Stimulated activated CD8-positive, alpha-beta memory T cell treated with anti-CD3 and anti-CD28 coated beads, Interleukin-7, amount 100 ng/mL, for 48 hours (primary cell): ENCODE measurements at places on chromosomes 1 and 21.

- no peak for DNase-seq
Observed at GRCh38 chr1:84163123-84163931, 19.3 kb downstream of the PRKACB start.

GRCh38 chr1:203505526-203506204 lies 11.7 kb downstream of the OPTC start:
- DNase-seq: no peak

GRCh38 chr1:8870616-8871538 lies 7.6 kb downstream of the ENO1 start:
- DNase-seq: no peak

DNA sequence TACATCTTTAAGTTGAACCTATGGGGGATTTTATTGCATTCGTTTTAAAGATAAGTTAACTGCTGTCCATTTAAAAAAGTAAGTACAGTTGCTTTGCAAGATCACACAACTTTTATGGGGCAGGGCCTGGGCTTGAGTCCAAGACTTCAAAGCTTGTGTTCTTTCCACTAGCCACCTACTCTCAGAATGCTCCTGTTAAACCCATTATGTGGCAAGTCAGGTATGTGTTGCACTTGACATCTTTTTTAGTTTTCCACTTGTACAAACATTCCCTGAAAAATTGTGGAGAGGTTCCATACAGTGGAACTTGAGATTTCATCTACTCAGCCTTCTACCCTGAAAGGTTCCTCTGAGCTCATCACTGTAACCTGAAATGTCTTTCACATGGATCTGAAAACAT lies 235.5 kb upstream of the SGIP1 start:
- DNase-seq: no peak

GRCh38 chr21:27480841-27481261 lies 514.0 kb upstream of the ADAMTS5 start:
- DNase-seq: no peak

- no peak for DNase-seq
Observed at GRCh38 chr1:33321178-33321577, 280 bp upstream of the A3GALT2 start.

- DNase-seq: no peak
Observed at GRCh38 chr1:156805766-156806511, 10.7 kb downstream of the SH2D2A start.

GRCh38 chr1:91014475-91014874 lies 7.4 kb downstream of the ZNF644 start:
- no peak for DNase-seq

DNA sequence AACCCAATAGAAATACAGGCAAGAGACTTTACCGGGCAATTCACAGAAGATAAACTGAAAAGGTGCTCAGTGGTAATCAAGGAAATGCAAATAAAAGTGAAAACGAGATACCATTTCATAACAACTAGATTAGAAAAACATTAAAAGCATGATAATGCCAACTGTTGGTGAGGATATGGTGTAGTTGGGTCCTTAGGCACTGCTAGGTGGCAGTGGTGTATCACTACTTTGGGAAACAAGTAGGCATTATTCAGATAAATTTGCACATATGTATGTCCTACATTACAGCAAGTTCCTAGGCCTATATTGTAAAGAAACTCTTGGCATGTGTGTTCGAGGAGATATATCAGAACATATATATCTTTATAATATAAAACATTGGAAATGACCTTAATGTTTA lies 31.0 kb downstream of the AZIN2 start:
- no peak for DNase-seq

GRCh38 chr21:42623694-42624093 lies 29.7 kb upstream of the PDE9A start:
- no peak for DNase-seq

GRCh38 chr1:114002492-114003239 lies 23.4 kb downstream of the OLFML3 start:
- no peak for DNase-seq

DNA sequence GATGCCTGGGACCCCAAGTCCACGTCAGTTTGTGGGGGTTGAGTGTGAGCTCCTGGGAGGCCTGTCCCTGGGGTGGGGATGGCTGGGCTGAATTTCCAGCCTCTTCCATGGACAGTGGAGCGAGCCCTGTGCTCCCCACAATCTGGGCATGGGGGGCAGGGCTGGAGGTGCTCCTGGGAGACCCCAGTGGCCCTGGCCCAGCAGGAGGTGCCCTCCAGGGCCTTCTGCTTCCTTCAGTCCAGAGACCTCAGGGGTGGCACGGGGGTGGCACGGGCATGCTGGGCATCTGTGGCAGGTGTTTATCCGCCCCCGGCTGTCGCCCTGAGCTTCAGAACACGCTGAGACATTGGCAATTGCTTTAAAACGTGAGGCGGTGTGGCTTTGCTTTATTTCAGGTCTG lies 40.9 kb downstream of the MORN1 start:
- no peak for DNase-seq

DNA sequence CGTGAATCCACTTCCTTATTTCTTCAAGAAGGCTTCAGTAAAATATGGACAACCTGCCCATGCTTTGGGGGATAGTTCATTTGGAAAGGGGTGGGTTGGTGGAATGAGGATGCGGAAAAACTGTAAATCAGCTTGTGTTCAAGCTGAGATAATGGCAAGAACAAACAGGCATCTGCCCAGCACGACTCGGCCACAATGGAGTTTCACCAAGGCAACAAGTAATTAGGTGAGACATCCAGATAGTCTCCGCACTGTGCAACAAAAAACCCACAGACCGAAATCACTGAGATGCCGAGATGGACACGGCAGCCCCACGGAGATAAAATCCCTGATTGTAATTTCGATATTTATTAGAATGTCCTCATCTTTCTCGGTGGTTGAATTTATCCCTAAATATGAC lies 455.2 kb downstream of the AJAP1 start:
- no peak for DNase-seq

- DNase-seq: no peak
Observed at GRCh38 chr21:28336314-28336713, 656.4 kb downstream of the LTN1 start.

- no peak for DNase-seq
Observed at GRCh38 chr1:226526801-226527595, 21.6 kb upstream of the STUM start.

- DNase-seq: no peak
Observed at GRCh38 chr21:34574601-34575529, 40.0 kb downstream of the RCAN1 start.

- DNase-seq: no peak
Observed at GRCh38 chr1:161008869-161009510, 12.0 kb downstream of the F11R start.

- DNase-seq: no peak
Observed at GRCh38 chr1:31095985-31096384, 30.5 kb upstream of the PUM1 start.

DNA sequence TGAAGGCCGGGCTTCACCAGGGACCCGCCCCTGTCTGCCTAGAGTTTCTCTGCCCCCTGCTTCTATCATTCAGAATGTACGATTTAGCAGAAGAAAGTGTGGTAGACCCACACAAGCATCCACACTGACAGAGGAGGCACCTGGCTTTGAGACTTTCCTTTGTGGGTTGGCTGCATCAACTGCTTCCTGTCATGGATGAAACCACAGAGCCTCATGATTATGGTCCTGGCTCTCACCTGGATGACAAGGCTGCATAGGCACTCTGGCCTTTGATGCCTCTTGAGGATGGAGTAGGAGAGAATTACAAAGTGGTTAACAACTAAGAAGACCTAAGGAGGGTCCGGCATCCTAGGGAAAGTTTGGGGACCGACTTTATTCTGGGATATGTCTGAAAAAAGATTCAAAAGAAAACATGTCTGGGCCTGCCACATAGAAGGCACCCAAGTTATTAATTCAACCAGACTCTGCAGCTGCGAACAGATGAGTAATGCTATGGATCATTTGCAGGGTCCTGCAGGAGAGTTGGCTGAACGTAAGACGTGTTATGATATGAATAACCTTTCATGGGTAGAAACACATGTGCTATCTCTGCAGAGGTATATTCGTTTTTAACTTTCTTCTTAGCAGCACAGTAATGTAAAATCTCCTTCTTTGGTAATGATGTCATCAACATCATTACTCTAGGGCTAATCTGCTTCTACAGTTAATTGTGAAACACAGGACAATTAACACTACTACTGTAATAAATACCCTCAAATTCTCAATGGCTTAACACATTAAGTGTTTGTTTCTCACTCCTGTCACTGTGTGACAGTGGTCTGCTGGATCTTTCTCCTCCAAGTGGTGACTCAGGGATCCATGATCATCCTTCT lies 136.2 kb downstream of the SLC35F3 start:
- DNase-seq: no peak

- DNase-seq: no peak
Observed at GRCh38 chr21:41678016-41678923, 88.6 kb downstream of the RIPK4 start.

DNA sequence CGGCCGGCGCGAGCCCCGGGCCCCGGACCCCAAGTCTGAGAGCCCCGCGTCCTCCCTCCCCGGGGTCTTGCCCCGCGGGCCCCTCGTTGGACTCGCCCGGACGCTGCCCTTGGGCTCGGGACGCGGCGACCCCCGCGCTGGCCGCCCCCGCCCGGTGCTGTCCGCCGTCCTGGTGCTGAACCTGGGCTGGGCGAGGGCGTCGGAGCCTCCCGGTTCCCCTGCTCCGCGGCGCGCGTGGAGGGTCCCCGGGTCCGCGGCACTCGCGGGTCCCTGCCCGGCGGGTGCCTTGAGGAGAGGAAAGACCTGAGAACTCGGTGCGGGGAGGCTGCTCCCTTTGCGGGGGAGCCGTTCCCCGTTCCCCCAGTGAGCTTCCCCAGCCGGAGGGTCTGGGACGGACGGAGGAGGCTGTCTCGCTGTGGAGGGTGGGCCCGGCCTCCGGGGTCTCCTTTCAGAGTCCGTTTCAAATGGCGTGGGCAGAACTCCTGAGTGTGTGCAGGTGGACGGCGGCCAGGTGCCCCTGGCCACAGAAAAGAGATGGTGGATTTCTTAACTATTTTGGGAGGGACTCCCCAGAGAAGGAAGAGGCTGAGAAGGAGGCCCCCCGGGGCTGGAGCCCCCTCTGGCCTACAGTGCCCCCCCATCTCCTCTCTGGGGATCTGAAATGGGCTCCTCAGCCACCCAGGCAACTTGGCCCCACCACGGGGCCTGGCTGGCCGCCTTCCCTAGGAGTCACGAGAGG lies 595 bp downstream of the GABRD start:
- no peak for DNase-seq

- DNase-seq: no peak
Observed at GRCh38 chr1:37851782-37852210, 7.6 kb downstream of the MTF1 start.

DNA sequence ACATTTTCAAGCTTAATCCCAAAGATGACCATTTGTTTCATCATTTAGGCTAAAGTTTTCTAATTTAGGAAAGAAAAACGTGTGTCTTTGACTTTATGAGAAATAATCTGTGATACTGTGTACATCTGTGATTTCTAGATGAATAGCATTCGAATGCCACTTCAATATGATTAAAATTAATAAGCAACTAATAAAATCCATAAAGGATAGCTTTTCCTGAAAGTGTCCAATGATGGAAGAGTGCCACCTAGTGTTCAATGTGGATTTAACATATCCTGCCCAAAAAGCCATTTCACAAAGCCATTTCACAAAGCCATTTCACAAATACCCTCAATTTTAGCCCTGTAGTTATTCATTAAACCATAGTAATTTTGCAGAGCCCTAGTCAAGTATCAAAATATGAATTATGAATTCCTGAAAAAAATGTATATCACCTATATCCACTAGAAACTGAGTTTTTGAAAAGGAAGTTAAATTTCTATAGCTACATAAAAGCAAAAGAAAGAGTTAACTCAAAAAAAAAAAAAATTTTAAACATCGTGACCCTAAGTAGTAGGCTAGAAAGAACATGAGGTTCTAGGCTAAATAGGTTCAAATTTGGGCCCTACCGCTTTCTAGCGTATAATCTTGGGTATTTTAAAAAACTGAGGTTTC lies 19.1 kb downstream of the NME7 start:
- no peak for DNase-seq

- DNase-seq: no peak
Observed at GRCh38 chr1:221832151-221832550, 90.3 kb upstream of the DUSP10 start.

DNA sequence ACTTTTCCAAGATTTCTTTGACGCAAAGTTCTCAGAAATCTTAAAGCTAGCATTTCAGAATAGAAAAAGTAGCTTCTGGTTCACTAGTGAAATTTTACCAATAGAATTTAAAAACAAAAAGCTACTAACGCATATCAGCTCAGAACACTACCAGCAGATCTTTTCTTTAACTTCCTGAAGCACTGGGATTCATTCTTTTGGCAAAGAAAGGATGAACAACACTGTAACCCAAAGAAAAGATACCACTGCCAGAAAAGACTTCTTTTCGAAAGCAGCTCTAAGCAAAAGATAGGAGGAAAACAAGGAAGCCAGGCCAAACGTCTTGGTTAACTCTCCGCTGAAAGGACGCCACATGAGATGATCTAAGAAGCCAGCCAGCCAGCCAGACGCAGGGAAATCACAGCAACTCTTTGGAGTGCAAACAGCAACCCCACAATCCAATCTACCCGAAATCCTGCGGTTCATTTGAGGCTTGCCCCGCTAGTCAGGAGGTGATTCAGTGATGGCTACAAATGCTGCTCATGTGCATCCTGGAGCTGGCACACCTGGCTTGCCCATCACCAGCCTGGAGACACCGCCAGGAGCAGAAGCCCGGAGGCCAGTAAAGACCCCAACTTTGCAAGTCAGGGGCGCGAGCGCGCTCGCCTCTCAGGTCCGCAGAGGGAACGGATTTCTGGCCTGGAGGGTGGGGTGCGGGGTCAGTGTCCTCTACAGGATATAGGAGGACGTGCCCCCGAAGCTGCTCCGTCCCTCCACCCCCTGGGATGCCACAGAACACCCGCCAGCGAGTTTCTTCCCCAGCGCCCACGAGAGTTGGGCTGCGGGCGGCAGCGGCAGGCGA lies 812 bp downstream of the NBPF1 start:
- no peak for DNase-seq

- no peak for DNase-seq
Observed at GRCh38 chr1:7457811-7458210, 313.3 kb upstream of the VAMP3 start.

GRCh38 chr1:45629035-45629434 lies 5.2 kb upstream of the CCDC17 start:
- DNase-seq: no peak

GRCh38 chr1:176448340-176448739 lies 14.6 kb upstream of the PAPPA2 start:
- no peak for DNase-seq

DNA sequence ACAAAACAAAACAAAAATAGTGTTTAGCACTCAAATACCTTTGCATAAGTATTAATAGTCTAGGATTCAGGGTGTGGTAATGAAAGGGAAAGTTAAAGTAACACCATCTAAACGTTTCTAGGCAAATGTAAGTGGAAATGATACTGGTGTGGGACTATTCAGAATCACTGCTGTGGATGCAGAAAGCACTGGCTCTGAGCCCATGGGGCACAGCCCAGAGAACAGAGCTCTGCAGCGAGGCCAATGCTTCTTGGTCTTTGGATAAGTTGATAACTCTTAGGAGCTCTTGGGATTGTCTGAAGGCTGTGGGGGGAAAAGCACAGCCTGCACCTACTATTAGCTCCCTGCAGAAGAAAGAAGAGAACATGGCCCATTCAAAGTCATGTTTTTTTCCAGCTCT lies 21.4 kb upstream of the DNM3 start:
- DNase-seq: no peak

GRCh38 chr1:17012775-17013490 lies 1.2 kb upstream of the ATP13A2 start:
- DNase-seq: no peak

GRCh38 chr1:169193191-169193850 lies 86.8 kb downstream of the ATP1B1 start:
- no peak for DNase-seq
